Head of caudate nucleus (tissue), 42 donors: ENCODE measurements at places on chromosomes 13 and 19.

GRCh38 chr19:19748249-19748938 lies 15.5 kb upstream of the ZNF14 start:
- no peak for DNase-seq

GRCh38 chr19:30848636-30849425 lies 476.6 kb downstream of the ZNF536 start:
- no peak for DNase-seq

GRCh38 chr13:64234255-64234654 lies 2818.6 kb upstream of the PCDH20 start:
- DNase-seq: no peak

DNA sequence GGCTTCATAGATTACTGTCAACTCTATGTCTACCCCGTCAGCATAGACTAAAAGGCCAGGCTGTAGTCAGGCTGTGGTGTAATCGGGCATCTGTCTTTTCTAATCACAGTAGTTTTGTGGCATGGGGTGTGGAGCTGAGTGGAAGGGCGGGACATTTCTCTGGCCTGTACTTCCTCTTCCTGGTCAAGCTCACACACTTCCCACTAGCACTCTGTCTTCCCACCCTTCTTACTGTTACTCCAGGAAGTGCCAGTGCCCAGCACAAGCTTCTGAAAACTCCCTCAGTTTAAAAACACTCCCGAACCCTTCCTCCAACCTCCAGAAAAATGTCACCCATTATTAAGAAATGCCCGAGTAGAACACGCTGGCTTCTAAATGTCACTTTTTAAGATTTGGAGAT lies 229.8 kb downstream of the KLF5 start:
- DNase-seq: no peak

GRCh38 chr13:94710881-94711560 lies 1.3 kb downstream of the SOX21 start:
- DNase-seq: peak; percentile 67

GRCh38 chr19:33349319-33350289 lies 23.9 kb upstream of the CEBPG start:
- no peak for DNase-seq

GRCh38 chr13:49681842-49682435 lies 9.3 kb downstream of the EBPL start:
- DNase-seq: no peak

DNA sequence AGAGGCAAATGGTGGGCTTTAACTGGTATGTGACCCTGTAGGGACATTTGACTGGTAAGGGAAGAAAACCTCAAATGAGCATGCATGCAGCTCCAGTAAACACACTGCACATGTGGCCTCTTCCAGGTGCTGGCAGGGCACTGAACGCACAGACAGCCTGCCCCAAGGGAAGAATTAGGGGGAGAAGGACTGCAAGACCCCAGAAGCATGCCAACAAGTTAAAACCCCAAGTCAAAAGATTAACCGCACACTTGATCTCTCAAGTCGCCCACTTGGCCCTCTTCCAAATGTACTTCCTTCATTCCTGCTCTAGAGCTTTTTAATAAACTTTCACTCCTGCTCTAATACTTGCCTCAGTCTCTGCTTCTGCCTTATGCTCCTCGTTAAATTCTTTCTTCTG lies 46.9 kb upstream of the SLITRK1 start:
- no peak for DNase-seq

DNA sequence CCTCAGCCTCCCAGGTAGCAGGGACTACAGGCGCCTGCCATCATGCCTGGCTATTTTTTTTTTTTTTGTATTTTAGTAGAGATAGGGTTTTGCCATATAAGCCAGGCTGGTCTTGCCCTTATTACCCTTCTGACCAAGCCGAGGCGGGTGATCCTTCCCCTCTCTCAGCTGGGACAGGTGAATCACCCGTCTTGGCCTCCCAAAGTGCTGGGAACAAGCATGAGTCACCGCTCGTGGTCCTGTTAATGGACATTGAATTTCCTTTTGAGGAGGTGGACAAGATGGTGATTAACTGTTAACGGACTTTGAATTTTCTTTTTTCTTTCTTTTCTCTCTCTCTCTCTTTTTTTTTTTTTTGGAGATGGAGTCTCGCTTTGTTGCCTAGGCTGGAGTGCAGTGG lies 10.6 kb downstream of the CD70 start:
- DNase-seq: no peak

DNA sequence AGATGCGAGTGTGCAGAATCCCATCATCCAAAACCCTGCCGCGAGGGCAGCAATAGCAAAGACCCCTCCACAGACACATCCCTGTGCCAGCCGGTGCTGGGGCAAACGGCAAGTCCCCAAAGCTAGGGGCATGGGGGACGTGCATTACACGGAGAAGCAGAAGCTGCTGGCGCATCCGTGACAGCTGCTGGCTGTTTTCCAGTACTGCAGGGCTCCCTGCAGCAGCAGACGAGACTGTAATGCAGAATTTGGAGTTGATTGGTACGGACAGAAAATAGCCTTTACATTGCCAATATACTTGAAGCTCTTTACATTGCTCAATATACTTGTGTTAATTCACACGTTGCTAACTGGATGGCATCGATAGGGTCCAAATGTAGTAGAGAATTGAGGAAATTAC lies 77.2 kb upstream of the TMTC4 start:
- DNase-seq: peak; percentile 24

- DNase-seq: peak; percentile 46
These were observed 28.8 kb downstream of the EPN1 start for GRCh38 chr19:55703790-55704215.

DNA sequence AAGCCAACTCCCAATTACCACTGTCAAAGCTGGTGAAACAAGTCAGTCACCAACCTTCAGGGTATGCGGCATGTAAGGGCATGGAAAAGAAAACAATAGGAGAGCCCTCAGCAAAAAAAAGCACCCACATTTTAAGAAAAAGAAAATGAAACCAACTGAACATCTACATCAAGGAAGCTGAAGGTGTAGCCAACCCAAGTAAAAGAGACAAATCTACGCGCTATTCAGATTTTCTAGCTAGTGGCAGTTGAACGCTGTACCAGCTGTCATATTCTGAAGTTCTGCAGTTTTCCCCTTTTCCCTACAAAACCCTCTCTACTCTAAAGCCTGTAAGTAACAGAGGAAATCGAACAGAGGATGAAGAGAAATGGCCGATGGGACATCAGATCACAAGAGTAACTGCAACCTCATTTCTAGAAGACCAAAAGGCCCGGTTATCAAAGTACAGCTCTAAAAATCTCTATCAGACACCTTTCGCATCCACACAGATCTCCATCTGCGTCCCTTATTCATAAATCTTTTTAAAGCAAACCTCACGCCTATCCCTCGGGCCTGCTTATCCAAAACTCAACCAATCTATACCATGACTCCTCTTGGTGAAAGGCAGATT lies 1.4 kb downstream of the MYCBP2 start:
- no peak for DNase-seq

DNA sequence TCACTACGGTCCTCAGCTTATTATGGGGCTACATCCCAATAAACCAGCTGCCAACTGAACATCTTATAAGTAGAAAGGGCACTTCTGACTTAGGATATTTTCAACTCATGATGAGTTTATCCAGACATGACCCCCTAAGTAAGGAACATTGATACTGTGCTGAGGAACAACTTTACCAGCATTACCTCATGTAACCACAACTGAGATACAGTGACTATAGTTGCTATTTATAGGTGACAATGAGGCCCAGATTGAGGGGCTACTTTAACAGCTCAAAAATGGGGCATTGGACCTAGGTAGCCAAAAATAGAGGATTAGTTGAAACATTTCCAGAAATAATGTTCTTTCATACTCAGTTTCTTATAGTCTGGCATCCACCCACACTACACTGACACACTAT lies 26.8 kb downstream of the SKA3 start:
- no peak for DNase-seq

DNA sequence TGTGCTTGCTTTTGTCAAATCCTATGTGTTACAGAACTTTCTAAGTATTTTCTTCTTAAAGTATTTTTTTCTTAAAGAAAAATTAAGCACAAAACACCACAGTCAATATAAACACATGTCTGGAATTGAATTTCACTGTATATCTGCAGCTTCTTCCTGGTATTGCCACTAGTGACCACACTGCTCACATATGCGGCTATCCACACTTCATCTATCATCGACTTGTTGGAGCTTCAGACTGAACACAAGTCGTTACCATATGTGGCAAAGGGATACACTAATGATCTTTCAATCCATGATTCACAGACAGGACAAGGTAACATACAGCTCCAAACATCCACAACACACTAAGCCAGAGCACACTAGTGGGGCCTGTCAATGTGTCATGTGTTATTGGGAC lies 498.4 kb upstream of the ARGLU1 start:
- no peak for DNase-seq

GRCh38 chr13:99043831-99044231 lies 66.0 kb upstream of the DOCK9 start:
- no peak for DNase-seq

DNA sequence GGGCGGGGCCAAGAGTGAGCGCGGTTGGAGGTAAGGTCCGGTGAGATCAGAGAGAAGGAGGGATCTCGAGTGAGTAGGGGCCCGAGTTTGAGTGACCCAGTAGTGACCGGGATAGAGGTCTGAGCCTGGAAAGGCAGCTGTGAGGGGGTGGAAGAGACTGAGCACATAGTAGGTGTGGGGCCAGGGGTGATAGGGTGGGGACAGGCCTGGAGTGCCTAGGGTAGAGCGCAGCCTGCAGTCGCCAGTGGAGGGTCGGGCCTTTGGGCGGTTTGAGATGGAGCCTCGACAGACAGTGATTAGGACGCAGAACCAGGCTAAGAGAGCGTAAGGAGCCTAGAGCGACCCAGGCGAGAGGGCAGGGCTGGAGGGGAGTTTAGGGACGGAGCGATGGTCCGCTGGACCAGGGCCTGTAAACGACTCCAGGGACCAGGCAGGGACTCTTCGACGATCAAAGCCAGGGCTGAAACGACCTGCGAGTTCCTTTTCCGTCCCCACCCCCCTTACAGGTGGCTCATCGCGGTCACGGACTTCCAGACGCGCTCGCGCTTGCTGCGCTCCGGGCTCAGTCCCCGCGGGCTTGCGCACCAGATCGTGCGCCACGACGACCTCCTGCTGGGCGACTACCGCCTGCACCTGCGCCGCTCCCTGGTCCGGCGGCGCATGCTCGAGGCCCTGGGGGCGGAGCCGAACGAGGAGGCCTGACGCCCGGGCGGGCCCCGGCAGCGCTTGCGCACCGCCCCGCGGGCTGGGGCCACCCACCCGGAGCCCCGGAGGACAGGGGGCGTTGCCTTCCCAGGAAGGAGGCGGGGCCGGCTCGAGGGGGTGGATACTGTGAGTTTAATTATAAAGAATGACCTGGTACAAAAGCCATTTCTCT lies 9.4 kb downstream of the C19orf81 start:
- peak; percentile 81 for DNase-seq

- no peak for DNase-seq
These were observed 35.0 kb upstream of the VWA8 start for GRCh38 chr13:41995946-41996345.

DNA sequence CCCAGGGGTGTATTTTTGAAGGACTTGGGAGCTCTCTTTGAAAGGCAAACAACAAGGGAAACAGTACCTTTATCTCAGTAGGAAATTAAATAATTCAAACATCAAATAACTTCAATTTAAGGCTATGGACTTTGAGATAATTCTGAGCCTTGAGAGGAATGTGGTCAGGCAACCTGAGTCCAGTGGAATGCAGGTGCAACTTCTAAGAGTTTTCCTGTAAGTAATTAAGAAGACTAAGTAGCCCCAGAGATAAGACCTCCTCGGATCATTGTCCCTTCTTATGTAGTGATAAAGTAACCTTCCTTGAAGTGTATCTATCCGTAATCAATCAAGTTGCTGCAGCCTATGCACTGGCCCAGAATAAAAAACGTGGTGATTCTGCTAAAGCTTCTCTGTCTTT lies 29.2 kb downstream of the ZNF701 start:
- no peak for DNase-seq

- DNase-seq: no peak
These were observed 17.1 kb downstream of the MIER2 start for GRCh38 chr19:327291-328024.

DNA sequence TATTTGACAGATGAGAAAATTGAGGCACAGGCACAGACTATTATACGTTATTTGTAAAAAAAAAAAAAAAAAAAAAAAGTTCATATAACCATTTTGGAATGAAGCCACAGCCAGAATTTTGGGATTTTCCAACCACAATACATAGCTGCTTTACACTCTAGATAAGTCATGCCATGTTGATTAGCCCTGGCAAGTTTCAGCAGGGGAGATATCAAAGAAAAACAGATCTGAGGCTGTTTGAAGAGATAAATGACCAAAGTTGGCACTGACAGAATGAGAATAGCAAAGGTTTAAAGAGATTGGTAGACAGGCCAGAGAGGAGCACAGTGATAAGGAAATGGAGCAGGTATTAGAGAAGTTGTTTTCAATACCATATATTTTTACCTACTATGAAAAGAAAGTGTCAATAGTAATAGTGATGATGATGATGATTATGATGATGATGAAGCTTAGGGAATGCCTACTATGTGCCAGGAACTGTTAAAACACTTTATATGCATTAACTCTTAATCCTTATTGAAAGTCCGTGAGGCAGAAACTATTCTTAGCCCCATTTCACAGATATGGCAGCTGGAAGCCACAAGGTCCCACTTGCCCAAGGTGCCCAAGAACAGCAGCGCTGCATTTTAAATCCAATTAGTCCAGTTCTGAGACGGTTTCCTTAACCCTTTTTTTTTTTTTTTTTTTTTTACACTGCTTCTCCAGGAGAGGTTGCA lies 105.5 kb downstream of the MBNL2 start:
- DNase-seq: no peak

DNA sequence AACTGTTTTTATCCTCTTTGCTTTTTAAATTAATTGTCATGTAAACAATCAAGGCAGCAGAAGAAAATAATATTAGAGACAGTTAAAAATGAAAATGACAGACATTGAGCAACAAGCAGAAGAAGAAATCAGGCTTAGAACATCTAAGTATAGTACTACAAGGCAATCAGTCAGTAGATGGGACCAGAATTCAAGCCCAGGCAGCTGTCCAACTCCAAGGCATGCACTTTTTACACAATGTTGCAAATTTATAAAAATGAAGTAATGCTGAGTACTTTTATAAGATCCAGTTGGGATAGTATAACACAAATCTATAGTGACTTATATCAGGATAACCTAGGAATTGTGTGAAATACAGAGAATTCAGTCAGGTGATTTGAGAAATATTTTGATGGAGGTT lies 2815.8 kb downstream of the PCDH9 start:
- DNase-seq: no peak

DNA sequence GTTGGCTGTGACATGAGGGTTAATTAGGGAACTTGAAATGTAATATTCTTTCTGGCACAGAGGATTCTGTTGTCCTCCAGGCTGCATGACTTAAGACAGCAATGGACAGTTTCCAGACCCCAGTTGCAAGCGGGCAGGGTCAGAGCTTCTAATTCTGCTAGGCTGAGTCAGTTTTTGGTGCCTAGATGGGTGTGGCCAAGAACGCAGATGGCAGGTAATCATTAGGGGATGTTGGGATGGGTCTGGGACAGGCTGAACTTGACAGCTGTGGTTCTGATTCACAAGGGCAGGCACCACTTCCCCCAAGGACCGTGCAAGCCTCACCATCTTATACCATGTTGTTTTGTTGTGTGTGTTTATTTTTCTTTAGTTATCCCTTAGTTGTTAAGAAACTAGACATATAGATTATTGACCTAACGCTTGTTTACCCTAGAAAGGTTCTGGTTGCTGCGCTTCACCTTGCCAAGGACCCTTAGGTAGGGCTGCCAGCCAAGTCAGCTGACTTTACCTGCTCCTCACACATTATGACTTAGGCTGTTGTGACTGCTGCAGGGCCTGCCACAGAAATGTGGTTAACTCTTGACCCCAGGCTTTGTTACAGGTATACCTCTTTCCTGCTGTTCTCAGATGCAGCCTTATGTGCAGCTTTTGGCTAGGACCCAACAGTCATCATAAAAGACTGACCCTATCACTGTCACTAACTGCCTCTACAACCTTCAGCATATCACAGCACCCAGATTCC lies 117.7 kb upstream of the KLF12 start:
- no peak for DNase-seq
